Left ventricle myocardium inferior (tissue), 1 donor: ENCODE measurements at places on chromosomes 1 and 21.

DNA sequence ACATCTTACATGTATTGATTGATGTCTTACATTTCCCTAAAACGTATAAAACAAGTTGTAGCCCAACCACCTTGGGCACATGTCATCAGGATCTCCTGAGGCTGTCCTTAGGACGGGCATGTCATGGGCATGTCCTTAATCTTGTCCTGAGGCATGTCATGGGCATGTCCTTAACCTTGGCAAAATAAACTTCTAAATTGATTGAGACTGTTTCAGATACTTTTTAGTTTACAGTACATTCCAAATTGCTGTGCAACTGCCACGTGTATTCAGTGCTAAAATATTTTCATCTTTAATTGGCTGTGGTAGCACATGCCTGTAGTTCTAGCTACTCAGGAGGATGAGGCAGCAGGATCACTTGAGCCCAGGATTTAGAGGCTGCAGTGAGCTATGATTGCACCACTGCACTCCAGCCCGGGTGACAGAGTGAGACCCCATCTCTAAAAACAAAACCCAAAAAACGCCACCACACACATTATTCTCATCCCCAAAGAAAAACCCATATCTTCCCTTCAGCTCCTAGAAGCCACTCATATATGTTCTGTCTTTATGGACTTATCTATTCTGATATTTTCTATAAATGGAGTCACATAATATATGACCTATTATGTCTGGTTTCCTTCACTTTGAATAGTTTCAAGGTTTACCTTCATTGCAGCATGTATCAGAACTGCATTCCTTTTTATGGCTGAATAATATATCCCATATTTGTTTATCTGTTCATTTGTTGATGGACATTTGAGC, 96.0 kb upstream of the BTG3 start:
- no peak for DNase-seq

GRCh38 chr1:100643471-100644196, 75.9 kb upstream of the VCAM1 start:
- no peak for DNase-seq

DNA sequence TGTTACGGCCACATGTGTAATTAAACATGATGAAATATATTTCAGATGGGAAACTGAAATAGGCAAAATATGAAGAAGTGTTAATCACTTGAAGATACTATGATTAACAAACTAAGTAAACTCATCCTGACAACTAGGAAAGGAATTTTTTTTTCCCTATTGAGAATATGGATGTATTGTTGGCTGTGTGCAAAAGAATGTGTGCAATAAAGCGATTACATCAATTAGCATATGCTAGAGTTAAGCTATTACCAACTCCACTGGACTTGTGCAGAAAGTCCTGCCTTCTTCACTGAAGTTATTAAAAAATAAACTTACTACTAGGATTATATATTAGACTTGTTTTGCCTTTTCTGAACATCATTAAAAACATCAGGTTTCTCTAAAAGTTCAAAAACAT, 143.2 kb upstream of the DMRTA2 start:
- DNase-seq, result no peak

DNA sequence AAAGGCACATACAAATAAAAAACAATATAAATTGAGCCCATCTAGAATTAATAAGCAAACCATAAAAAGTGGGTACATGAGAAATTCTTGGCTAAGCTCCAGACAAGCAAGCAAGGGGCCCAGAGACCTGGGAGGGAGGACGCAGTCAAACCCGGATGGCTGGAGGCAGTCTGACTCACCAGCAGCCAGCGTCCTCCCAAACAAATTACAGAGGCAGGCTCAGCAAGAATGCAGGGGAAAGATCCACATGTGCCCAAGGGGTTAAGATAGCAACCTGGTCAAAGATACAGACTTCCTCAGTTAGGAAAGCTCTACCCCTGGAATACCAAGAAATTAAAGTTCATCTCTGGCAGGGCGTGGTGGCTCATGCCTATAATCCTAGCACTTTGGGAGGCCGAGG, 7.4 kb upstream of the TIAM1 start:
- no peak for DNase-seq

- no peak for DNase-seq
These were observed 9.0 kb downstream of the GSTM5 start for GRCh38 chr1:109721042-109721441.

DNA sequence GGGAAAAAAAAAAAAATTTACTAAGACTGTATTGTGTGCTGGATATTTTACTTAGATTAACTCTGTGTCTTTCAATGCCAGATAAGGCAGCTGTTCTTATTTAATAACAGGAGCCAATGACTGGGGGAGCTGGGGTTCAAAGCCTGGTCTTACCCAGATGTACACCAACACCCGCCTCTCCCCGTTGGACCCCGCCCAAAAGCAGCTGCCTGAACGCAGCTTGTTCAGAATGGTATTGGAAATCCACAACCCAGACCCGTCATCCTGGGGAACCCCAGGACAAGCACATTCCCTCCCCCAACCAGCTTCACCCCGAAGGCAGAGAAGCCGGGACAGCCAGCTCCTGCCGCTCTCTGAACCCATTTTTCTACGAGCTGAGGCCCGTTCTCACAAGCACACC, 113.6 kb upstream of the TMPRSS2 start:
- no peak for DNase-seq

GRCh38 chr1:41517062-41517438, 32.6 kb upstream of the EDN2 start:
- no peak for DNase-seq

DNA sequence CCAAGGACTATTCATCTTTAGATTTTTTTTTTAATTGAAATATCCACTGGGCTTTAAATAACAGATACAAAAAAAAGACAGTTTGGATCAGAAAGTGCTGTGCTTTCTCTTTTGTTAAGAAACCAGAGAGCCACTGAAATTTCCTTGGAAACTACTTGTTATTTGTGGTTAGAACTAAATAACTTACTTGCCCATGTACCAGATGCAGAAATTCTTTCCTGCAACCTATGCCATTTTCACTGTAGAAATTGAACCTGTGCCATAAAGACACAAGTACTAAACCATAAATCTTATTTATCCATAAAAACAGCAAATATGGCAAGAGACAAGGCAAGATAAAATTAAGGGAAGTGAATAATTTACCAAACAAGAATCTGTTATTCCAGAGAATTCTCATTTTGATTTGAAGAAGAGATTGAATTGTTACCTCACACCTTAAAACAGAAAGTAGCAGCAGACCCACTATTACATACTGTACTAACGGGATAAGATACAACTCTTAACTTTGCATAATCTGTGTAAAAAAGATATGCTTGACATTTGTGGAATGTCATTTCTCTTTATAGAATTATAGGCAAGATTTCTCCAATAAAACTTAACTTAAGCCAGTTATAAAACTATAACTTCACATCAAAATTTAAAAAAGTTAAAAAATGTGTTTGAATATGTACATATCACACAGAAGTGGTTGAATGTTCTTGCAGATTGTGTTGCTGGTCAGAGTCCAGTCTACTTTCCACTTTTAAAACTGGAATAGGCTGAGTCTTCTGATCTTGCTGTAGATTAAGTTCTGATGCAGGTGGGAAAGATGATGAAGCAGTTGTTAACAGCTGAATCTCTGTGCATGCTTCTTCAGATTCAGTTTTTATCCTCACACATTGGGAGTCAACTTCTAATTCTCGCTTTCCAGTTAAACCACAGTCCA, 6.3 kb upstream of the PHTF1 start:
- DNase-seq, result no peak

- no peak for DNase-seq
These were observed 5.2 kb downstream of the S100A10 start for GRCh38 chr1:151988405-151988923.

DNA sequence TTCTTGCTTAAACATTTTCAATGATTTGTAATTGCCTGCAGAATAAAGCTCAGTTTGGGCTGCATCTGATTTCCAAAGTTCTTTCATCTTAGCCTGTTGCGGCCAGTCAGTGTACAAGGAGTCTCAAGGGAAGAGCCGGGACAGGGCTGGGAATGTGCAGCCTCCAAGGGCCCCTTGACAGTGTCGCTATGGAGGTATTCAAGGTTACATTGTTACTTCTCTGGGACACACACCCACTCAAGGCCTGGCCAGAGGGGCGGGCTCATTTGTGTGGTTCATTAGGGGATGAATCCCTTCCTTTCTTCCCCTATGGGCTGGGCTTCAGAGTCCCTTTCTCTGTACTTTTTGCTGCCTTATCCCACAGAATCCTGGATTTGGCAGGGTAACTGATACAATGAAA, 107.6 kb upstream of the CSF3R start:
- DNase-seq, result no peak

DNA sequence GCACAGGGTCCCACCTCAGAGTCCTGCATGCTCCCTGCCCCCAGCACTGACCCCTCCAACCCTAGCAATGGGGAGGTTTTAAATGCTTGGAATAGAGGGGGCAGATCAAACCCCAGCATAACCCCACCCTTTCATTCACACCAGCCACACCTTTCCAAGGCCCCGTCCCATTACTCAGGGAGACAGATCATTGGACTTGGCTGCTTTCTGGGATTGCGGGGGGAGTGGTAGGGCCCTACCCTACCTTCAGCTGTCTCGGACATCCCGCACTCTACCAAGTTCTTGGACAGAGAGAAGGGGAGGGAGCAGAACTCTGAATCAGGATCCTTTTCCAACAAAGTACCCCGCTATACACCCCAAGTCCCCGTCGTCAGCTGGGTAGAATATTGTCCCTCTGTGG, 983 bp downstream of the PADI2 start:
- no peak for DNase-seq

- DNase-seq, result peak; percentile 71
These were observed 505.2 kb downstream of the PLPP3 start for GRCh38 chr1:56074007-56074651.

- no peak for DNase-seq
These were observed 29.9 kb upstream of the CAMSAP2 start for GRCh38 chr1:200708769-200709168.

DNA sequence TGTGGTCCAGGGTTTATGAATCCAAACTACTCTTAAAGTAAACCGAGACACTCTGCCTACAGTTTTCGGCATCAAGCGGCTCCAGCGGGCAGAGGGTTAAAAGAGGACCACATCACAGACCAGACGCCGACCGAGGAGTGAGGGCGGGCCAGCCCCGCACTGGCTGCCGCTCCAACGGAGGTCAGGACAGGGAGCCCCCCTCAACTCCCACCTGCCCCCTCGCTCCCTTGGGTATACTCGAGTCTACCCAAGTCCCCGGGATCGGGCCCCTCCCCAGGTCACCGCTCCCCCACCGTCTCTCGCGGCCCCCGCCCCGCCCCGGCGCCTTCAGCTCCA, 312 bp downstream of the ARNT start:
- no peak for DNase-seq

DNA sequence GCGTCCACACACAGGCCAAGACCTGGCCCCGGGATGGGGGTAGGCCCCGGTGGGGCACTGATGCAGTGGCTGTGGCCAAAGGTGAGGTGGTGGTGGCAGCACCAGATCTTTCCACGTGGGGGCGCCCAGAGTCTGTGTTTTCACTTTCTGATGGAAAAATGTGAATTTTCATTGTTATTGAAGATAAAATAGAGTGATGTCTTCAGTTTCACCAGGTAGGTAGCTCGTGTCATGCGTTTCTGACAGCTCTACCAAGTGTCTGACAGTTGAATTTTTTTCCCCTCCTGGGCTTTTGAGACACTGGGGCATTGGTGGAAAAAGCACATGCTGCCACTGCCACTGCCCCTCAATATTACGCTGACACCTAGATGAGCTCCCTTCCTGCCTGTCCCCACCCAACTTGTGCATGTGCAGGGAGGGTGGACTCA, 40.0 kb upstream of the MAGOH start:
- peak; percentile 52 for DNase-seq

DNA sequence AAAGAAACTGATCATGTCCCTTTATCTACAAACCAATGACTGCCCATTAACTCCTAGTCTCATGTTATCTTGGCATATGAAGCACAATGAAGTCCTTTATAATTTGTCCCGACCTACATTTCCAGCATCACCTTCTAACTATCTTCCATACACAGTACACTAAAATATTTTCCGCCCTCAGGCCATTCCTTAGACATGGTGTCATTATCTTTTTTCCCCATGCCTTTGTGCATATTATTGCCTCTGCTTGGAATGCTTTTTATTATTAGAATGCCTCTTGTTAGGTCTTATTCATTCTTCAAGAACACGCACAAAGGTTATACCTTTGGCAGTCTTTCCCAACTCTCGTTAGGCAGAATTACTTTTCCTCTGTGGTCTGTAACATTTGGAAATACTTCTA, 39.6 kb downstream of the ATG4C start:
- DNase-seq, result no peak

- no peak for DNase-seq
These were observed 44.8 kb downstream of the PCNT start for GRCh38 chr21:46368533-46369285.

DNA sequence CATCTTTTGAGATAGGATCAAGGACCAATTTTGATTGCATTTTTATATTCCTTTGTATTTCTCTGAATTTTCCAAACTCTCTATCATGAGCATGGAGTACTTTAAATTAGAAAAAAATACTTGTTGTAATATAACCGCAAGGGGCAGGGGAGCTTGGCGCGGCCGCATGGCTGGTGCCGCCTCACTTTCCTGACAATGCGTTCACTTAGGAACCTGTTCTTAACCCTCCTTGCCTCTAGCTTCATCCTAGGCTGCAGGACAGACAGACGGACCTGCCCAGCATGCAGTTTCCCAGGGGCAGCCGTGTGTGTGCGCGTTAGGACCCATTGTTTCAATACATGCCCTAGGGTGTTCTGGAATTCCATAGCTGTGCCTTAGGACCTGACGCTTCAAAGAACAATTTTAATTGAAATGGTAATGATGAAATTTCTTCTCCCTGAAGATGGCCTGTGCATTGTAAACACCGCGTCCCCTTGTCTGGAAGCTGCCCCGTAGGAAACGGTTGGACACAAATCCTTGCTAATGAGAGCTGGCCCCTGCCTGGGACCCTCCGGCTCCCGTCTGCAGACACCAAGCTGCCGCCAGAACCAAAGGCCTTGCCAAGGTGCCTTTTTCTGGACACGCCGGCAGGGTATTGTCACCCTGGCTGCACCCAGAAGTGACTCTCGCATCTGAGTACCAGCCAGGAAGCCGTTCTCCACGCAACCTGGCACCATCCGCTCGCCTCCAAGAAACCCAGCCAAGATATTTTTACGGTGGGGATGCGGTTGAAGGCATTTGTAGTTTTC, 466.4 kb downstream of the NPHP4 start:
- no peak for DNase-seq

GRCh38 chr1:52368383-52369172, 2.6 kb upstream of the CC2D1B start:
- peak; percentile 31 for DNase-seq

- no peak for DNase-seq
These were observed 61.9 kb downstream of the DNTTIP2 start for GRCh38 chr1:93816970-93817678.
